Stimulated activated CD4-positive, alpha-beta T cell treated with anti-CD3 and anti-CD28 coated beads, Interleukin-1b, Interleukin-23, amount 100 ng/mL, for 24 hours (primary cell): ENCODE measurements at places on chromosomes 5 and 9.

- no peak for DNase-seq
Observed at GRCh38 chr5:57209316-57210040, 35.6 kb downstream of the GPBP1 start.

GRCh38 chr9:97374811-97375210 lies 37.1 kb upstream of the TDRD7 start:
- no peak for DNase-seq

GRCh38 chr5:105752801-105753200 lies 1917.9 kb downstream of the EFNA5 start:
- DNase-seq: no peak

DNA sequence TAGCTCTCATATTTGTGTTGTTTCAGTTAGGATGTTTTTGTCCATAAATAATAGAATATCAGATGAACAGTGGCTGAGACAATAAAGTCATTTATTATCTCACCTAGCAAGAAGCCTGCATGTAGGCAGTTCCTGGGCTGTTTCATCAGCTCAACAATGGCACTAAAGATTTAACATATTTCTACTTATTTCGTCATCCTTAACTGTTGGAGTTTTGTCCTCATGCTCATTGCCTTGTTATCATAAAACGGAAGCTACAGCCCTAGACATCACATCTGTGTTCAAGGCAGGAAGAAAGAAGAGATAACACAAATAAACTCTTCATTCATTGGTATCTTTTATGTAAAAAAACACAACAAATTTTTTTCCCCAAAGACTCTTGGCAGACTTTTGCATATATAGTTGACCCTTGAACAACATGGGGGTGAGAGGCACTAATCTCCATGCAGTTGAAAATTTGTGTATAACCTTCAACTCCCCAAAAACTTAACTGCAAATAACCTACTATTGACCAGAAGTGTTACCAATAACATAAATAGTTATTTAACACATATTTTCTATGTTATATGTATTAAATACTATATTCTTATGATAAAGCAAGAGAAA lies 277.2 kb upstream of the ADRA1B start:
- no peak for DNase-seq

GRCh38 chr5:138936968-138937345 lies 61.8 kb upstream of the LRRTM2 start:
- DNase-seq: no peak

DNA sequence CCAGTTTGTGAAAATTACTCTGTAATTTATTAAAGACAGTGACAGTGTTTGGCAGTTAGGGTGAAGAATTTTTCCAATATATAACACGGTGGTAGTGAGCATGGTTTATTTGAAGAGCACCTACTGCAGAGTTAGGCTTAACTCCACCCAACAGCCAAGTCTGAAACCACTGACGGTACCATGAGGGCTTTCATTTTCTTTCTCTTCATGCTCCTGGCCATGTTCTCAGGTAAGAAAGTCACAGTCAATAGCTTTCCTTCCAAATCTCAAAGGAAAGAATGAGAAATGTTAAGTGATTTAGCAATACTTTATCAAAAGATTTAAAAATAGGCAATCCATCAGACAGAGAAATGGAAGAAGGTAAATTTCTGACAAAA lies at the start of gene MARCOL:
Gene MARCOL, plus strand, starts transcription at position 108 of the 377 bp plus-strand sequence. Its CDS starts 73 bp downstream, at position 181.
- no peak for DNase-seq

DNA sequence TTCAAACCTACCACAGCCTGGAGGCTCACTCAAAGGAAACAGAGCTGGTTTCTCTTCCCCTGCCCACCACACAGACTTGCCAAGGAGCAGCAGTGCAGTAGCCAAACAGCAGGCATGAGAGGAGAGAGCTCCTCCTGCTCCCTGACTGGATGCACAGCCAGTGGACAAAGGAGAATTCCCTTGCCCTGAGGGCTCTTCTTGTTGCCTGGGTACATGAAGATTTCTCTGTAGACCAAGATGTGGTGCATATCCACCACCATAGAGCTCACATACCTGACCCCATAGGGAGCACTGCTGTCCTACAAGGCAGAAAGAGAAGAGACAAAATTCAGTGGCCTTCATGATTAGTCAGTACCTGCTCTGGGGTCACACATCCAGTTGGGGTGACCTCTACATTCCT lies 56.3 kb upstream of the SPATA31E1 start:
- no peak for DNase-seq

GRCh38 chr9:106655966-106656365 lies 207.0 kb upstream of the ZNF462 start:
- DNase-seq: no peak

GRCh38 chr9:3828495-3828894 lies 302.7 kb upstream of the RFX3 start:
- no peak for DNase-seq

GRCh38 chr9:78939311-78940065 lies 632.3 kb upstream of the TLE4 start:
- no peak for DNase-seq

GRCh38 chr5:6705959-6706358 lies 7.3 kb upstream of the TENT4A start:
- no peak for DNase-seq

- DNase-seq: no peak
Observed at GRCh38 chr5:139543423-139543991, 17.6 kb upstream of the UBE2D2 start.

DNA sequence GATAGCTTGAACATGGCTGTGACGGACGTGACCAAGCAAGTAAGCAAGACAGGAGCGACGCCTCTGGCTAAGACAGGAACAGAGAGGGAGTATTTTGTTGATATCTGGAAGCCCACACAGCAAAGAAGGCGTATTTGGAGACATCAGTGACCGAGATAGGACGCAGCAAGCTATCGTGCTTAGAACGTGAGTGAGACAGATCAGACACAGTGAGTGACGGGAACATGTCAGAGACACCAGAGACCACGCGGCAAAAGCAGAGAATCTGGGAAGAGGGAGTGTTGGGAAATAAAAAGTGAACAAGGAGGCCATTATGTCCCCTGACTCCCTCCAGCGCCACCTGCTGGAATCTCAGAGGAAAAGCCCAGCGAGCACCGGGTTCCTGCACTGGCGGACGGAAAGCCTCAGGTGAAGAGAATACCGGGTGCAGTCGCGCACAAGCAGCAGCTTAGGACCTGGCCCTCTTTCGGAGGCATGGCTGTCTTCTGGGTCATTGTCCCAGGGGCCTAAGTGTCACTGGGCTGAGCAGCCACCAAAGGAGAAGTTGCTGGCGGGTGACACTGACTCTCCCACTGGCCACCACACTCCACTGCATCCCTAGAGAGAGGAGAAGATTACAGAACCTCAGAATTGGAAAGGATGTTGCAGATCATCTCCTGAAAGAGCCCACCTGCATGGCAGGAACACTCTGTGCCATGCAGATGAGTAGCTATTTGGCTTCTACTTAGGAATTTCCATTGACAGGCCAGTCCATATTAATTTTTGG lies 99.1 kb downstream of the FBXO38 start:
- DNase-seq: peak; percentile 21

DNA sequence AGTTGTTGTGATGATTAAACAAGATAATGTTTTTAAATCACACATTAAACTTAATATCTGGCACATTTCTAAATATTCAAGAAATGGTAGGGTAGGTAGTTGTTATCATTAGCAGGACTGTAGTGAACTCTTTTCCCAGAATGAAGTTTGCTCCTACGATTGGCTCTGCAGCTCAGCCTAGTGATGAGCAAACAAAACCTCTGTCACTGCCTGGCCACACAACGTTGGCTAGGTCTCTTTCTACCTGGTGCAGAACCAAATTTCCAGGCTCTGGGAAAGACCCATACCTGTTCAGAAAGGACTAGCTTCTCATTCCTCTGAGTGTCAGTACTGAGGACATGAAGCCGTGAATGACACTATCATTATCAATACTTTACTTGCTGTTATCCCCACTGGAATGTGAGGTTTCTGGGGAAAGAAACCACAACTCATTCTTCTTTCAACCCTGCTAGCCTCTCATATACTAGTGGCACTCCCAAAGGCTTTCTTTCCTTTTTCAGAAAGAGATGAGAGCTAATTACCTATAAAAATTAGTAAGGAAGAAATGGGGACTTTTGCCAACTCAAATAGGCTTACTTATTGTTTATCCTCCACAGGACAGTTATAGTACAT lies 219.3 kb upstream of the TRIM32 start:
- no peak for DNase-seq

DNA sequence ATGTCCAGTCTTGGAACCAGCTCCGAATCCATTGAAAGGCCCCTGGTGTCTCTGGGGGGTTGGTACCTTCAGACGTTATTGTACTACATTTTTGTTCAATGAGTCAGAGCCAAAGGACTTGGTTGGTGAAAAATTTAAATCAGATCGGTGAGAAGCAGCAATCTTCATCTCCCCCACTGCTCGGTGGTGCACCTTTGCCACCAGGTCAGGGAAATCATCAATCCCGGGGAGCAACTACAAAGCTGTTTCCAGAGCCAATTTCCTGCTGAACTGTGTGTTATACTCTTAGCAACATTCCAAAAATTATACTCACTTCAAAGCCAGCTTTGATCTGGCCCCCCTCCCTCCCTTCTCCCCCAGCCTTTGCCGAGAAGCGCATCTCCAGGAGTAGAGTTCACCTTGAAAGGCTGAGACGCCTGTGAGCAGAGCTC lies 375.2 kb upstream of the WWC1 start:
- no peak for DNase-seq

DNA sequence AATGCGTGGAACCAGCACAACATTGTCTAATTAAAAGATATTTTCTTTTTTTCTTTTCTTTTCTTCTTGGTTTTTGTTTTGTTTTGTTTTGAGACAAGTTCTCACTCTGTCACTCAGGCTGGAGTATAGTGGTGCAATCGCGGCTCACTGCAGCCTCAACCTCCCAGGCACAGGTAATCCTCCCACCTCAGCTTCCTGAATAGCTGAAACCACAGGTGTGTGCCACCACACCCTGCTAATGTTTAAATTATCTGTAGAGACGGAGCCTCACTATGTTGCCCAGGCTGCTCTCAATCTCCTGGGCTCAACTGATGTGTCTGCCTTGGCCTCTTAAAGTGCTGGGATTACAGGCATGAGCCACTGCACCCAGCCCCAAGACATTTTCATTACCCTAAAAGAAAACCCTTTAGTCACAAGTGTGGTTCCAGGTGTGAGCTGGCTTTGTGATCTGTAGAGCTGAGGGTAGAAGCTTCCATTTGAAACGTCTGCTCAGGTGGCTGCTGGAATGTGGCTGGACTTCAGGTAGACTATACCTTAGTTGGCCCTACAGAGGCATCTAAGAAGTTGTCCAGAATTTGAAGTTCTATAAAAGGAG lies 19.1 kb upstream of the NEK6 start:
- no peak for DNase-seq

GRCh38 chr5:141876628-141877355 lies 1.4 kb downstream of the PCDH1 start:
- DNase-seq: no peak

GRCh38 chr5:140575309-140575708 lies 10.7 kb downstream of the SLC35A4 start:
- DNase-seq: no peak

DNA sequence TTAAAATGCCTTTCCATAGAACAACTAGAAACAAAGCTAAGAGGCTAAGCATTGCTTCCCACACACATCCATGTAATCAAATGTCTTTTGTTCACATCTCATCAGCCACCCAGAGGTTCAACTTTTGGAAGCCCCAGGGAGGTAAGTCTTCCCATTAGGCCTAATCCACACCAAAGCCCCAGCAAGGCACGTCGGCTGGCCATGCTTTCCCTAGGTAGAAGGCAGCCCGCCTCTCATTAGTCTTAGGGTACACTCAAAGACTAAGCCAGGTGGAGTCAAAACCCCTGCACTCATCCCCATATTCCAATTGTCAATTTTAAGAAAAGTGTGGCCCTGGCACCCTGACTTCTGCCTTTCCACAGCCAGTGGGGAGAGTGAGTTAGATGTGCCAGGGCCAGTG lies 87.9 kb downstream of the ATPSCKMT start:
- no peak for DNase-seq

DNA sequence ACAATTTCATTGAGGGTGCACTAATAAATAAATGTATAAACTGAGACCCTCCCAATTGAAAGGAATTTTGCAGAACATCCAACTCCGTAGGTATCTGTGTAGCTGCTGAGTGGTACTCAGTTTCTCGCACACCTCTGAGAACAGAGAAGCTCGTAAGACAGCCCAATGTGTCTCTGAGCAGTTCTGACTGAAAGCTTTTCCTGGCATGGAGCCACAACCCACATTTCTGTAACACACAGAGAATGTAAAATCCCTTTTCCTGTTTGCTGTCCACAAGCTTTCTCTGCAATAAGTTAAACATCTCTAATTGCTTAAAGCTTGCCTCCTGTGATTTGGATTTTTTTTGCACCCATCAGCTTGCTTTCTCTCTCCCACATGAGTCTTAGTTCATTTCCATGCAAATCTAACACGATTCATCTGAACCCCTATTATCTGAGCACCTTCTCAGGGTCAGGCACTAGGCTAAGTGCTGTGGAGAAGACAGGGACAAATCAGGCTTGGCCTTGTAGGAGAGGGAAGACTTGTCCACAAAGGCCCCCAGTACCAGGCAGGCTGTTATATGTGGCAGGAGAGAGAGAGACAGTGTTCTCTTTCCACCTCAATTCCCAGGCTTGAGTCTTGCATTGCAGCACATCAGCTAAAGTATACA lies 44.2 kb upstream of the COL15A1 start:
- DNase-seq: no peak

DNA sequence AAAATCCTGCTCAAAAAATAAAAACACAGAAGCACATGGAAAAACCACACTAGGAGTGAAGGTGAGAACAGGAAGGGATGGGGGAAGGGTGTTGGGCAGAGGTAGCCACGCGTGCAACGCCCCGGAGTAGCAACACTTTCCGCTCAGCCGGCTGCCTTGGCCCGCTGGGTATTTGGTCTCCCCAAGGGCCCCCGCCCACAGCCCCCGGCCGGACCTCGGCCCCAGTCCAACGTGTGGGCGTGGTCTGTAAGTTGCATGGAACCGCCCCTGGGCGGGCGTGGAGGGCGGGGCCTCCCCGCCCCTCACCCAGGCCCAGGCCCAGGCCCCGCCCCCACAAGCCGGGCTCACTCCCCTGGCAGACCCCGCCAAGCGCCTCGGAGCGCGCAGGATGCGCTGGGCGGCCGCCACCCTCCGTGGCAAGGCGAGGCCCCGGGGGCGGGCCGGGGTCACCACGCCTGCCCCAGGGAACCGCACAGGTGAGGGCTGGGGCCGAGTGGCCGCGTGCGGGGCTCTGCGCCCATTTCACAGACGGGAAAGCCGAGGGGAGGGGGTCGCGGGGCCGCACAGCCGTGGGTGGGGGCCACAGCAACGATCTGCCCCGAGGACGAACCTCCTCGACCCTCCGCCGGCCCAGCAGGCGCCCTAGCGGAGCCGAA lies at the start of gene SUSD3:
Gene SUSD3, plus strand, starts transcription at position 347 of the 656 bp plus-strand sequence. Its CDS starts 42 bp downstream, at position 389.
- peak; percentile 45 for DNase-seq

DNA sequence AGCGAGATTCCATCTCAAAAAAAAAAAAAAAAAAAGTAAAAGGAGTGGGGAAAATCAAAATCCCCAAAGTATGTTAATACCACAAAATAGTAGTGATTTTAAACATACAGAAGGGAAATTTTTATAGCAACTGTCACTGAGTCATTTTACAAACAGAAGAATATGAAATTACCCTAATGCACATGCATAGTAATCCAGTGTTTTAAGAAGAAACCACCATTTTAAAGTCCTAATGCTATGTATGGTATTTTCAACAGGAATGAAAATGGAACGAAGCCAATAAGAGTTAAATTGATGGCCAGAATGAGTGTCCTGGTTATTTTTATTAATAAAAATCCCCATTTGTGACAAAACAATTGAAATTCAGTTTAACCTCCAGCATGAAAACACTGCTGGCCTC lies 26.7 kb upstream of the NXNL2 start:
- no peak for DNase-seq
